Thyroid gland (tissue), 4 donors: ENCODE measurements at places on chromosomes 12 and 14. TPM values are rescaled to one million over a fixed set of nuclear protein-coding genes. Genes with fewer than 3 reads are reported as not detected.

DNA sequence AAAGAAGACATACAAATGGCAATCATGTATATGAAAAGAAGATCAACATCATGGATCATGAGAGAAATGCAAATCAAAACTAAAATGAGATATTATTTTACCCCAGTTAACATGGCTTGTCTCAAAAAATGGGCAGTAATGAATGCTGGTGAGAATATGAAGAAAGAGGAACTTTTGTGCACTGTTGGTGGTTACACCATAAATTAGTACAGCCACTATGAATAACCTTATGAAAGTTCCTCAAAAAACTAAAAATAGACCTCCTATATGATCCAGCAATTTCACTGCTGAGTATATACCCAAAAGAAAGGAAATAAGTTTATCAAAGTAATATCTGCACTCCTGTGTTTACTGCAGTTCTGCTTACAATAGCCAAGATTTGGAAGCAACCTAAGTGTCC is 151.7 kb downstream of the PDZRN4 start:
- no peak for DNase-seq

- no peak for DNase-seq
Observed at GRCh38 chr12:50589650-50590435, 85.1 kb downstream of the DIP2B start.

DNA sequence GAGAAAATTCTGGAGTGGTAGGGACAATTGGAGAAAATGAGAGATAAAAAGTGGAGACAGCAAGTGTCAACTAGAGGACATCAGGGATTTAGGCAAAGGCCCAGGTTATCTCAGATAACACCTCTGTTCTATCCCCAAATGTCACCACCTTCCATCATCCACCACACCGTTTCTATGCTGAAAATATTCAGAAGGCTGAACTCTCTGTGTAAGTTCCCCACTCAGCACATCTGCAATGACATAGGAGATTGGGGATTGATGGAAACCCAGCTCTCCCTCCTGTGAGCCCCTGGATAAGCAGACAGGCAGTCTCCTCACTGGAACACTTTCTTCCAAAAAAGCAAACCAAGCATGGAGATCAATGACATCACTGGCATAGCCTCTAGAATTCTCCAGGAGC is 5.6 kb upstream of the OR10P1 start:
- DNase-seq: no peak

- DNase-seq: no peak
Observed at GRCh38 chr12:39931857-39932256, 174.0 kb downstream of the SLC2A13 start.

- DNase-seq: peak; percentile 7
Observed at GRCh38 chr12:27012239-27012981, 1.8 kb downstream of the TM7SF3 start.

- no peak for DNase-seq
Observed at GRCh38 chr12:70045036-70045435, 198.2 kb upstream of the CNOT2 start.

DNA sequence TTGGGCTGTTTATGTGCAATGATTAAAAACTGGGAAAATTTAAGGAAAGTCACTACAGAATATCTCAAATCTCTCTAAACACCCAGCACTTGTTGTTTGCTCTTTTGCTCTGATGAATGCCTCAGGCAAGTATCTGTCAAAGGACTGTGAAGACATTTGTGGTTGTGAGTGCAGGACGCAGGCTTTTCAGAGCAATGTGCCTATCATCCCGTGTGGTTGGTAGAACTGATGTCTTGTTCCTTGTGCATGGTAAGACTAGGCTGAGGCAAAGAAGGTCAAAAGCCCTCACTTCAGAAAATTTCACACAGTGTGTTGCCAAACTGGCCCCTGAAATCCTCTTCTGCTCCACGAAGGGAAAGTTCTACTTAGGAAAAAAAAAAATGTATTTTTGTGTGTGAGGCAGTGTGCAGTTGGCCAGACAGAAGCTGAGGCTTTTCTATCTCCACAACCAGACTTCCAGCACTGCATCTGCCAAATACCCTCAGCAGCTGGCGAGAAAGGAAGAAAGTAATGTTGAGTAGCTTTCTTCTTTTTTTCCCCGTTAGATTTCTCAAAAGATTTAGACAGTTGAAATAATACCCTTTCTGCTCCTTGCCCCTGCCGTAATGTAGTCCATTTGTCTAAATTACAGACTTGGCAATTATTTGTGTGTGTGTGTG is 1103.1 kb downstream of the VRK1 start:
- DNase-seq: no peak

- DNase-seq: no peak
Observed at GRCh38 chr14:35072226-35072625, 26.2 kb downstream of the FAM177A1 start.

- no peak for DNase-seq
Observed at GRCh38 chr12:31736472-31736871, 7.7 kb upstream of the AMN1 start.

- DNase-seq: peak; percentile 50
Observed at GRCh38 chr14:24734917-24735500, 101.0 kb upstream of the GZMB start.

DNA sequence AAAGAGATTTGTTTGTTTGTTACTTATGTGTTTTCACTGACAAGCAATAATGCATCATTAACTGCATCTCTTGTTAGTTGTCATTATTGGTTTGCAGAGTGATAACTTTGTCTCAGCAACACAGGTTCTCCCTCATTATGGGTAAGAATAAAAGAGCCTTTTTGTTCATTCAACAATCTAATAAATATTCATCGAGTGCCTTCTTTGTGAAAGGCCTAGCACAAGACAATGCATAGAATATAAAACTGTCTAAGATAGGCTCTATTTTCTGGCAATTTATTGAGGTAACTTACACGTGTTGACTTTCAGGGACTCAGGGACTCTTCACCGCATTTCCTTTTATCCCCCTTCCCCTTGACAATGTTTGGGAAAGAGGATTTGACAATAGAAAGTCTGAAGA is 95.5 kb upstream of the KRR1 start:
- DNase-seq: no peak

DNA sequence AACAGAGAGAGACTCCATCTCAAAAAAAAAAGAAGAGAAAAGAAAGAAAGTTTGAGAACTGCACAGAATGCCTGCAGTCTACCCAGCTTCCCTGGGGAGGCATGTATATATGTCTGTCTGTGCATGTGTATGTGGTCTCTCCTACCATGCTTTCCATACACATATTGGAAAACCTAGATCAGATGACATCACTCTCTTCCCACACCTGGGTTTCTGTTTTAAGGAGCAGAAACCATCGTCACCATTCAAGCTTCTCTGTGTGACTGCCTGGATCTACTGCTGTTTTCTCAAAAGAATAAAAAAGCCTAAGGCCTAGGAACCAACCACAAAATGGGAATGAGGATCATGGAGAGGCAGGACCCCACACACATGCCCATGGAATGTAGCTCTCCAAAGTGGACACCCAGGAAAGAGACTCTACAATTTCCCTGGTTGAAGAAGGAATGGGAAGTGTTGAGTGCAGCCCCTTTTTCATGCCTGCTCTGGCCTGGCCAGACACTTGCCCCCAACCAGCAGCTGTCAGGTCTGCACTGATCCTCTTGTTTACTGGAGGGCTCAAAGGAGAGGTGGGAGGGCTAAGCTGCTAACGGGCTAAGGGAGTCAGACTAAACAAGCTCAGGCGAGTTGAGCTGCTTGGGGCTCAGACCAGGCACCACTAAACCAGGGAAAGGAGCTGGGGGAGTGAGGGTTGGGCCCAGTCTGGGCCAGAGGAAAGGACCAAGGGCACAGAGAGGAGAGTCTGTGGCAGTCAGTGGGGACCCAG is 7.7 kb upstream of the PCK2 start:
- DNase-seq: no peak

DNA sequence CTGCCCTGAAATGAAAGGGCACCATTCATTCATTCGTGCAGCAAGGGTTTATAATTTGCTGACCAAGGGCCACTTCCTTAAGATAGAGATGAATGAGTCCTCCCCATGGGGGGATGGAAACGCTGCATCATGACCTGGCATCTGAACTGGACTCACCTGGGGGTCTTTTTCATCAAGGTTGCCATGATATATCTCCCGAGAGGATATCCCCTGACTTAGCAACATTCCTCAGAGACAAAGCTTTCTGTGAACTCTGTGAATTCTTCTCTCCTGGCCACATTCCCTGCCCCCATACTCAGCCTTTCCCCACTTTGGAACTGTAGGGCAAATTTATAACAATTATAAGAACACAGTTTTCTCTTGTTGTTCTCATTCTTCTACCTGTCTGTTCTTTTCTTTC is 30.8 kb downstream of the SRRM4 start:
- no peak for DNase-seq

- DNase-seq: no peak
Observed at GRCh38 chr12:122880155-122880667, 15.7 kb downstream of the VPS37B start.

DNA sequence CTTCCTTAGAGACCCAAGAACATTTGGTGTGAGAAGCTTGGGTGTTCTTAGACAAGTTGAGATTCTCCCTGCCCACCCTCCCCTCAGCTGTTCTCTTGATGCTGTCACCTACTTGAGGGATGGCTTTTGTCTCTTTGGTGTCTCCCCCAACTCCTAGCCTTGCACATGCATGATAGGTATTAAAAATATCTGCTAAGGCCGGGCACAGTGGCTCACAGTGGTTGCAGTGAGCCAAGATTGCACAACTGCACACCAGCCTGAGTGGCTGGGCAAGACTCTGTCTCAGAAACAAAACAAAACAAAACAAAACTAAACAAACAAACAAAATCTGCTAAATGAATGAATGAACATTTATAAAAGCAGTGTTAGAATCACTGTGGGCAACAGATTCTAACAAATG is 261.1 kb downstream of the AKAP6 start:
- DNase-seq: no peak

DNA sequence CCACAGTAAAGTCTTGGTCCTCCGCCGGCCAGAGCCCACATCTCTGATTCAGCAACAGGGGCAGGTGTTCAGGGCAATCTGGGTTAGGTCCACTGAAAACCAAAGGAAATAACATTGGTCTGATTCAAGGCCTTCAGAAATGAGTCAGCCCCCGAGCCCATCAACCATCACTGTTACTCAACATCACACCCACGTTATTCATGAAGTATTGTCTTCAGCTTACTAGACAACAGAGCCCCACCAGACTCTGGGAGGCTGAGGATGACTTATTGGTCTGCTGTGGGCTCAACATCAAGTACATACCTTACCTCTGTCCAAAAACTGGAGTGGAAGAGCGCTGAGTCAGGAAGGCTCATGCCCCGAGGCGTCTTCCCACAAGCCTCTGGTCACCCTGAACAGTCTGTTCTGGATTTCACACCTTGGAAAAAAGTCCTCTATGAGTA is 97.5 kb downstream of the ZFP36L1 start:
- no peak for DNase-seq

DNA sequence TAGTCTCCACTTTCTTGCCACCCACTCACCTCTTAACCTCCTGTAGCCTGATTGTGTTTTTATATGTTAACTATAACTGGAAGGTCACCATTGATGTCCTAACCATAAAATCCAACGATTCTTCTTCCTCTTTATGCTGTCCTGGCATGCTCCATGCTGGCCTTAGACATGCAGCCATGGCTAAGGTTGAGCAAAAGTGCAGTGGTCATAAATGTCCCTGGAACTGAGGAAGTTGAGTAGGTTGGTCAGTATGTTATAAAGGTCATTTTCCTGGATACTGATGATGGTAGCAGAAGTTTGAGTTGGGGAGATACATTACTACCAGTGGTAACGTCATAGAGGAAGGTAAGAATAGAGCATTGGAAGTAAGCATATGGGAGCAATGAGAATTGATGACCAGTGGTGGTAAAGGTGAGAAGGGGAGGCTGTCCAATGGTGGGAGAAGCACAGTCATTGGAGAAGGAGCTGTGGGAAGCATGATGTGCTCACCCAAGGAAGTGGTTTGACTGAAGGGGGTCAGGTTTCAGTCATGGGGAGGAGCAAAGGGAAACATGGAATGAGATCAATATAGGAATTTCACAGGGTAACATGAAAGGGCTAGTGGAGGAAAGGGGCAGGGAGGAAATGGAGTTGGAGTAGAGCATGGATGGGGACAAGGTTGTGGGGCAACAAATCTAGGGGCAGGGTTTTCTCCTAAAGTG is 240.8 kb downstream of the DACT1 start:
- DNase-seq: no peak

GRCh38 chr12:111429828-111430432 is 24.2 kb downstream of the SH2B3 start:
- no peak for DNase-seq

DNA sequence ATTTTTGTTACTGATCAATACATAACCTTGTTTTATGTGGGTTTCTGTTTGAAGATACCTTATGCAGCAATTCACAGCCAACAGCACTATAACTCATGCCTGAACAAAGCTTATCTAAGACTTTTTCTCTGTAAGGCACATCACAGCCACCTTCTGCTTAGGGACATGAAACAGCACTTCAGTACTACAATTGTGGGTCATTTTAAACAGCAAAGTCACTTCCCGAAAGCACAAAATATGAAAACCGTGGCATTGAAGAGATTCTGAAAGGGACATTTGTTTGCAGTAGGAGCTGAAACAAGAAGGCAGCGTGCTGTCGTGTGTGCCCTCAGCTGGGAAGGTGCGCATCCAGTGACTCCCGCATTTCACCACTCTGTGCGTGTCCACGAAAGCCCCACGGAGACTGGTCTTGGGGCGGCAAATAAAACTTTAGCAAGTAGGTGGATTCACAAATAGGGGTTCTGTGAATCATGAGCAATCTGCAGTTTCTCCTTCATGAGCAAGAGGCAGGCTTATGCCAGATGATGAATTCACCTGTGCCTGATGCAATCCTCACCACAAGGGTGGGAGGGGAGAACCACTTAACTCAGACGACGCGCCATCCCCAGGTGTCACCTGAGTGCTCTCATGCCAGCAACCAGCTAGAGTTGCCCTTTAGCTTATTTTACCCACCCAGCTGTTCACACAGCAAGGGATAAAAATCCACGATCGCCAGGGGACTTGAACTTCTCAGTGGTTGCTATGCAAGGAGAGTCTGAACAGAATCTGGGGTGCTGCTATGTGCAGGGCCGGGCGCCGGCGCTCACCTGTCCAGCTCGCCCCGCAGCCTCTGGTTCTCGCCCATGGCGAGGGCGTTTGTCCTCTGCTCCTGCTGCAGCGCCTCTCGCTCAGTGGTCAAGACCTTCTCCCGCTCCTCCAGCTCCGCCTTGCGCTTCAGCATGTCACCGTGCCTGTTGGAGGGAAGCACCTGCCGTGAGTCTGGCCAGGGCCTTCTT is 54.9 kb upstream of the GPR68 start:
- no peak for DNase-seq

CLBA1 gene
- 21.9 TPM for total RNA-seq

THAP2 gene
- 3.1 TPM for total RNA-seq

VRTN gene
- not detected for total RNA-seq

CPNE8 gene
- total RNA-seq: 32.0 TPM

SAMD15 gene
- 8.5 TPM for total RNA-seq

BEGAIN gene
- total RNA-seq: 0.22 TPM

PTPRQ gene
- 12.5 TPM for total RNA-seq

APOF gene
- total RNA-seq: not detected

C12orf42 gene
- not detected for total RNA-seq

HSPB8 gene
- 56.6 TPM for total RNA-seq

COX8C gene
- not detected for total RNA-seq

OR10A7 gene
- not detected for total RNA-seq
